ENCODE measurements at places on chromosomes 7 and 10.

DNA sequence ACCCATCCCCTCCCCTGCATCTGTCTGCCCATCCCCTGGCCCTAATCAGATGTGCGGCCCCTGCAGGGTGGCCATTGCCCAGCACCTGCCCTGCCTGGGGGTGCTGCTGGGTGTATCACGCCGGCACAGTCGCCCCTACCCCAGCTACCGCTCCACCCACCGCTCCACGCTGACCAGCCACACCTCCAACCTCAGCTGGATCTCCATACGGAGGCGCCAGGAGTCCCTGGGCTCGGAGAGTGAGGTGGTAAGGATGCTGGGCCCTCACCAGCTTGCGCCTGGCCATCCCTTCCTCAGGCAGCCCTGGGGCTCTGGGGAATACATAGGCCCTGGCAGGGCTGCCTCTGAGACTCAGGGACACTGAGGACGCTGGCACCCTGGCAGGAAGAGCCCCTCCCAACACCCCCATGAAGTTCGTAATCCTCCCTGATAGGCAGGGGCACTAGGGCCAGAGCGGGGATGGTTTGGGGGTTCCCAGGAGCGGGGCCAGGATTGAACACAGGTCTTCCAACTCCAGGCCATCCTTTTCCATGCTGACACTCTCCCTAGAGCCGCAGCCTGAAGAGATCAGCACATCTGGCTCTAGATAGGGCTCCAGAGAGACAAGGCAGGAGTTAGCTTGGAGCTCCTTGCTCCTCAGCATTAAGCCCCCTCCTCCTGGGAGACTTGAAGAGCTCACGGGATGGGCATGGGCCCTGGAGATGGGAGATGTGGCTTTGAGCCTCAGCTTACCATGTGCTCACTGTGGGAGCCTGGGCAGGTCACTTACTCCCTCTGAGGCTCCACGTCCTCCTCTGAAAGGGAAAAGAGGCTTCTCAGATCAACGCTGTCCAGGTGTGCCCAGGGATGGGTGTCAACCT lies 5.9 kb upstream of the LDB3 start:
- DNase-seq: no peak

GRCh38 chr7:42910306-42910705 lies 1.6 kb downstream of the C7orf25 start:
- no peak for DNase-seq

DNA sequence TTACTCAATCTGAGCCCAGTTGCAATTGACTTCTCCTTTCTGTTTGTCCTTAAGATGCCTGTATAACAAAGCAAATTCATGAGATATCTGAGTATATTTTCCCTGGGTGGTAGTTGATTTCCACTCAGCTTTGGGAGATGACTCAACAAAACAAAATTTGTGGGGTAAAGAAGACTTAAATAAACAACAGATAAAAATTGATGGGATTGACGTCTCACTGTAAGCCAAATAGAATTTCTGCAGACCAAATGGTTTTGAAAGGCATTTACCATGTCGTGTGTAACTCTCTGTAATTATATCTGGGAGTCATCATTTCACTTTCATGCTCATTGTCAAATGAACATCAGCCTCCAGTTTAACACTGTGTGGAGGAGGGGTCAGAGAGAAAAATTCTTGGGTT lies 255.4 kb upstream of the MYO3A start:
- DNase-seq: no peak

GRCh38 chr10:7412928-7413282 lies 2.1 kb upstream of the SFMBT2 start:
- DNase-seq: no peak

DNA sequence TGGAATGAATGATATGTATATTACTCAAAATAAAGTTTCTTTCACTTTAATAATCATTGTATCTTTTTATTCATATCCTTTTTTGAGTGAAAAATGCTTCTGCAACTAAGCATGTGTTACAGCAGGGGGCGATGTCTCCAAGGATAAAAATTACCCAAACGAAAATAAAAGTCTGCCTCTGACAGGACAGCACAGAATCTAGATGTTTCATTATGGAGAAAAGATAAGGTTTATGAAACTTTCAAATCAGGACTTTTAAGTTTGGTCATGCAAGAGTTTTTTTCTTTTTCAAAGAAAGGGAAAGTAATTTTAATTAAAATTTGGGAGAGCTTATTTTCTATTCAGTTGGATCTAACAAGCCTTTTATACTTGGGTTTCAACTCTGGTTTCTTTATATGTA lies 48.4 kb downstream of the TES start:
- no peak for DNase-seq

DNA sequence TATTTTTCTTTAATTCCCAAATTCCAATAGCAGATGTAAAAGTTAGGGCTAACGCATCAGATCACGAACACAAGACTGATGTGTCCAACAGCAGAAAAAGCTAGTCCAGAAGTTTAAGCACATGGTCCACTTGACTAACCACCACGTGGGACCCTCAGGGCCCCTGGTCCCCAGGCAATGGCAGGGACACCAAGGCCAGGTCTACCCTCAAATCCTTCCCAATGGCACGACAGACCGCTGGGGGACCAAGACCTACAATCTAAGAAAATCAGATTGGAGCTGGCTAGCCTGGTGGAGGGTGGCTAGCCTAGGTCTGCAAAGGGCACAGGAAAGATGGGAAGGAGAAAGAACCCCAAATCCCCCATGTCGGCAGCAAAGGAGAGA lies 1.5 kb downstream of the GIGYF1 start:
- DNase-seq: no peak

GRCh38 chr7:43721193-43721806 lies 8.0 kb downstream of the COA1 start:
- DNase-seq: no peak

GRCh38 chr7:94190599-94191061 lies 186.5 kb upstream of the BET1 start:
- no peak for DNase-seq

Measured in NCI-H1048 (cell line).